ENCODE measurements at places on chromosomes 5 and 9. TPM values are rescaled to one million over a fixed set of nuclear protein-coding genes. Genes with fewer than 3 reads are reported as not detected.
A peak's percentile ranks its signal among the peaks of the same experiment; 100 is the strongest.

- H3K4me1 ChIP-seq: no peaks in the 10 kb centered on the region
- H3K4me3 ChIP-seq: no peak overlapping the region
- H3K36me3 ChIP-seq: no peaks in the 10 kb centered on the region
- H3K27ac ChIP-seq: no peak overlapping the region
Measured at GRCh38 chr5:172713113-172713808, 57.7 kb downstream of the DUSP1 start.

GRCh38 chr9:74742792-74743730, 144.7 kb downstream of the TRPM6 start:
- no peaks in the 10 kb centered on the region for H3K27me3 ChIP-seq
- no peaks in the 10 kb centered on the region for H3K4me1 ChIP-seq
- DNase-seq: peak; percentile 70
- H3K4me3 ChIP-seq: no peak overlapping the region
- H3K36me3 ChIP-seq: no peaks in the 10 kb centered on the region

DNA sequence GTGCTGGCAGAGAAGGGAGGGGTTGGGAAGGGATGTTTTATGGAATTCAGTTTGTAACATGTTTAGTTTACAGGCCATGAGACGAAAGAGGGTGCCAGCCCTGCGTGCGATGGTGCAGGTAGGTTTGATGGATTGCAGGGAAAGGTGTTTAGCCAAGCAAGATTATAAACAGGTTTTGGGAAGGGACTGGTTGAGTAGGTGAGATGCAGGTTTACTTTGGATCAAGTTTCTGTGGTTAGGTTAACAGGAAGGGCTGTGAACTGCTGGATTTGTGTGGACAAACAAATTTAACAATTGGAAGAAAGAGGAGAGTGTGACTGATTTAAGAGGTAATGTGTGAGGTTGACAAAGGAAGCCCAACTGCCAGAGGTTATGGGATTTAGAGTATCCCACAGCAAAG, 32.6 kb upstream of the GPX3 start:
- no peaks in the 10 kb centered on the region for H3K27me3 ChIP-seq
- H3K36me3 ChIP-seq: no peaks in the 10 kb centered on the region
- DNase-seq: no peak

DNA sequence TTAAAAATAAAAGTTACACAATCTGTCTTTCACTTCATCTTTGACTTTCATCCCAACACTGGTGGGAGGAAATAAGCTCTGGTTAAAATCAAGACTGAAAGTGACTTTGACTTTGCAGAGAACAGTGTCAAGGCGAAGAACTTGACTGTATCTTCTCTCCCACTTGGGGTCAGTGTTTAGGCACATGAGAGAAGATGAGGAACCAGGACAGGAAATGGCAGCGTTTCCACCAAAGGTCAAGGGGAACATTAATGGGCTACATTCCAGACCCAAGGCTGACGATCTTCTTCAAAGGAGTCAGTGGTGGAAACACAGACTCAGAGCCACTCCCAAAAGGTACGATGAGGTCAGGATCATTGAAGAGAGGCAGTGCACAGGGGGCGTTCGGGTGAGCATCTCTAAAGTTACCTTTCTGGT, 409.5 kb downstream of the ARHGEF28 start:
- no peak overlapping the region for H3K27ac ChIP-seq
- H3K27me3 ChIP-seq: no peaks in the 10 kb centered on the region
- H3K4me3 ChIP-seq: no peak overlapping the region
- no peaks in the 10 kb centered on the region for H3K36me3 ChIP-seq

DNA sequence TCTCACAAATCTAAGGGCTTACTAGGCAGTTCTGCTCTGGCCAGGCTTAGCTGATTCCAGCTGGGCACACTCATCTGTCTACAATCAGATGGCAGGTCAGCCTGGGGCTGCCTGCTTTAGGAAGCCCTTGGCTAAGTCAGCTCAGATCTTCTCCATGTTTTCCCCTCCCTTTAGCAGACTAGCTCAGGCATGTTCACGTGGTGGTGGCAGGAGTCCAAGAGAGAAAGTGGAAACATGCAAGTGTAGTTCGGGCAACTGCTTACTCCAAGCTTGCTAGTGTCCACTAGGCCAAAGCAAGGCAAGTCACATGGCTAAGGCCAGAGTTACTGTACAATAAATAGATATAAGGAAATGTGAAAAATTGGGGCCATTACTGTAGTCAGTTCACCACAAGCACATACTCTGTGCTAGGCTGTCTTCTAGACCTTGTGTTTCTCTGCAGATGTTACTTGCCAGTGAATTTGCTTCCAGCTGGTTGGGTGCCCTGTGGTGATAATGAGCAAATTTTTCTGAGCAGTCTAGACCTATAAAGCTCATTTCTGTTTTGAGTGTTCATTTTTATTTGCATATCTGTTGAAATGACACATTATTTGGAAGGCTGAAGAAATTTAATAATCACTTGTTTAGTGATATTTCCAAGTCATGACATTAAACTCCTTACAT, 38.3 kb downstream of the RECK start:
- no peaks in the 10 kb centered on the region for H3K27me3 ChIP-seq
- H3K36me3 ChIP-seq: no peaks in the 10 kb centered on the region
- no peak overlapping the region for H3K27ac ChIP-seq
- no peaks in the 10 kb centered on the region for H3K4me1 ChIP-seq

DNA sequence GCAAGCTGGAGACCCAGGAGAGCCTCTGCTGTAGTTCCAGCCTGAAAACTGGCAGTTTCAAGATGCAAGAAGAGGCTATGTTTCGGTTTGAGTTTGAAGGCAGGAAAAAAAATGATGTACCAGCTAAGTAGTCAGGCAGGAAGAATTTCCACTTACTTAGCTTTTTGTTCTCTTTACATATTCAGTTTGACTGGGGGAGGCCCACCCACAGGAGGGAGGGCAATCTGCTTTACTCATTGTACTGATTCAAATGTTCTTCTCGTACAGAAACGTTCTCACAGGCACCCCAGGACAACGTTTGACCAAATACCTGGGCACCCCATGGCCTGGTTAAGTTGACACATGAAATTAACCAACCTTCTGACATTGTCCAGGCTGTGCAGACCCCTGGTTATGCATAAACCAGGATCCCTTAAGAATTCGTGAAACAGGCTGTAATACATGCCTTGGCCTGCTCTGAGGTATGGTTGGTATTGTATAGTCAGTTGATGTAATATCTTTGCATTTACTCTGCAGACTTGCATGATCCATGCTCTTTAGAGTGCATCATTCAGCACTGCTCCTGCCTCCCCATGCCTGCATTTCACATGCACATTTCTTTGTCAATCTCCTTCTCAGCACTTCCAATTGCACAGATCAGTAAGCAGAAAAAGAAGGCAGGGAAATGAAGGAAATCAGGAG, 687.1 kb downstream of the TAF11L14 start:
- no peak overlapping the region for H3K27ac ChIP-seq
- H3K4me1 ChIP-seq: no peaks in the 10 kb centered on the region
- no peak overlapping the region for H3K4me3 ChIP-seq
- no peaks in the 10 kb centered on the region for H3K27me3 ChIP-seq

GRCh38 chr5:52856564-52856963, 68.8 kb downstream of the ITGA1 start:
- H3K27me3 ChIP-seq: no peaks in the 10 kb centered on the region
- DNase-seq: no peak
- H3K36me3 ChIP-seq: no peaks in the 10 kb centered on the region
- no peak overlapping the region for H3K27ac ChIP-seq

DNA sequence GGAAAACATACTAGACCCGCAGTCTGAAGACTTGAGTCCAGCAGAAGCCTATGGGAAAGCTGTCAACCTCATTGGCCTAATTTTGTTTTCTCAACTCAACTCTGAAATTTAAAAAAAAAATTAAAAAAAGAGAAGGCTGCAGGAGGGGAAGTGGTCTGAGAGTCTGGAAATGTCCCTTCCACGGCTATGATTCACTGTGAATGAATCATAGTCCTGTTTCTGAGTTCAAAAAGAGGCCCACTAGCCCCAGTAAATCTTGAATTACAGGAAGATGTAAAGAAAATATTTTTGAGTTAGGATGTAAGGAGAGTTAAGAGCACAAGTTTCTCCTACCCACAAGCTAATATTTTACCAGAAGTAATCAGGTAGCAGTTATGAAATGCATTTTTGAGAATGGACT, 565.5 kb upstream of the DMAC1 start:
- no peak for DNase-seq
- no peaks in the 10 kb centered on the region for H3K36me3 ChIP-seq
- no peak overlapping the region for H3K4me3 ChIP-seq
- H3K27ac ChIP-seq: no peak overlapping the region
- no peaks in the 10 kb centered on the region for H3K27me3 ChIP-seq
- no peaks in the 10 kb centered on the region for H3K4me1 ChIP-seq

DNA sequence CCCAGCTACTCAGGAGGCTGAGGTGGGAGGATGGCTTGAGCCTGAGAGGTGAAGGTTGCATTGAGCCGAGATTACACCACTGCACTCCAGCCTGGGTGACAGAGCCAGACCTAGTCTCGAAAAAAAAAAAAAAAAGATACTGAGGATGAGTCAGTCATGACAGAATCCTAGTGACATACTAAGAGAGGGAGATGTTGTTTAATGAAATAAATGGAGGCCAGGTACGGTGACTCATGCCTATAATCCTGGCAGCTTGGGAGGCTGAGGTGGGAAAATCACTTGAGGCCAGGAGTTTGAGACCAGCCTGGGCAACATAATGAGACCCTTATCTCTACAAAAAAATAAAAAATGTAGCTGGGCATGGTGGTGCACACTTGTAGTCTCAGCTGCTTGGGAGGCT, 107.2 kb downstream of the ZFAND5 start:
- H3K27ac ChIP-seq: no peak overlapping the region
- H3K4me3 ChIP-seq: no peak overlapping the region

DNA sequence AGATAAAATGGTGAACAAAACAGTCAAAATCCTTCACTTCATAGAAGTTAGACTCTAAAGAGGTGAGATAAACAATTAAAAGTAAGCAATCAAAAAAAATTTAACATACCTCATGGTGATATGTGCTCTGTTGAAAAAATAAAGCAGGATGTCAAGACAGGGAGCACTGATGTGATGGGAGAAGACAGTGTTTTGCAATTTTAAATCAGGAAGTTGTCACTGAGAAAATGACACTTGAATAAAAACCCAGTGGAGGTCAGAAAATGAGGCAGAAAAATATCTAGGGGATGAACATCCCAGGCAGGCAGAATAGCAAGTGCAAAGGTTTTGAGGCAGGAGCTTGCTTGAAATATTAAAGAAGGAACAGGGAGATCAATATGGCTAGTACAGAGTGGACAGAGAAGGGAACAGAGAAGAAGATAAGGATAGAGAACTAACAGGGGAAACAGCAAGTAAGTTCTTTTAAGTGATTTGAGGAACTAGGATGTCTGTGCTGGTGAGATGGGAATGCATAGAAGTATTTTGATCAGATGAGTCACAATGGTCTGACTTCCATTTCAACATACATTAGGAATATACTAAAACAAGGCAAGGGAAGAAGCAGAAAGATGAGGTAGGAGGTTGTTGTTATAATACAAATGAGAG, 130.4 kb downstream of the CHSY3 start:
- no peak overlapping the region for H3K27ac ChIP-seq
- no peak for DNase-seq
- H3K4me3 ChIP-seq: no peak overlapping the region
- H3K27me3 ChIP-seq: no peaks in the 10 kb centered on the region

GRCh38 chr5:137836997-137837396, 30.7 kb upstream of the MYOT start:
- DNase-seq: no peak
- peak overlapping the region; percentile 2 for H3K4me3 ChIP-seq
- H3K36me3 ChIP-seq: no peaks in the 10 kb centered on the region
- H3K4me1 ChIP-seq: peaks cover 20% of the 10 kb centered on the region
- H3K27ac ChIP-seq: no peak overlapping the region

DNA sequence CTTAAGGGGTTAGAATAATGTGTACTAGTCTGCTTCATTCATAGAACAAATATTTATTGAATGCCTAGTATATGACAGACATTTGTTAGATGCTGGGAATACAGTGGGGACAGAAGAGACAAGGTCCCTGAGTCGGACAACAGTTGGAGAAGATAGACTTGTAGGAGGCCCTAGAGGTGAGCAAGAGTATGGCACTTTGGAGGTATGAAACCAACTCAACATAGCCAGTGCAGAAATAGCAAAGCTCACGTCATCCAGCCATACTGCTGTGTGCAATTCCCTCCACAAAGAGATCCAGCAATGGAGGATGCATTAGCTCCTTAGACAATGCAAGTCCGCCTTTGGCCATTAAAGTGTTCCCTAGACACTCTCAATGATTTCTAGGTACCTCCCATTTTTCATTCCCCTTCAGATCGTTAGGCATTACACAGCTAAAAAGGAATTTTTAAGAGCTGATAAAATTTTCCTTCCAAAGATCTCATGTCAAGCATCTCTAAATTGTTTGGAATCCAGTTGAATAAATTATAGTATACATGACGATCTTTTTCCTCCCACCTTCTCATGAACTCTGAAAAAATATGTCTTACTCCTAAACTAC, 1949.6 kb upstream of the WWC1 start:
- DNase-seq: no peak
- peak overlapping the region; percentile 69 for H3K27ac ChIP-seq
- H3K36me3 ChIP-seq: no peaks in the 10 kb centered on the region
- H3K27me3 ChIP-seq: no peaks in the 10 kb centered on the region
- peaks cover 2% of the 10 kb centered on the region for H3K4me1 ChIP-seq
- H3K4me3 ChIP-seq: no peak overlapping the region

- no peaks in the 10 kb centered on the region for H3K27me3 ChIP-seq
- no peaks in the 10 kb centered on the region for H3K36me3 ChIP-seq
- no peaks in the 10 kb centered on the region for H3K4me1 ChIP-seq
Measured at GRCh38 chr9:78049484-78049883, 17.9 kb upstream of the GNAQ start.

GRCh38 chr5:148427370-148428042, 43.7 kb downstream of the FBXO38 start:
- H3K4me3 ChIP-seq: no peak overlapping the region
- DNase-seq: peak; percentile 57
- no peak overlapping the region for H3K27ac ChIP-seq
- no peaks in the 10 kb centered on the region for H3K4me1 ChIP-seq

The PPP3R2 gene
- not detected for total RNA-seq

The PCDHGB3 gene
- 3.4 TPM for total RNA-seq

The CYLC2 gene
- not detected for total RNA-seq

The ESM1 gene
- not detected for total RNA-seq

The LIFR gene
- total RNA-seq: 54.2 TPM

The IL17B gene
- not detected for total RNA-seq

The SH3GL2 gene
- 2.1 TPM for total RNA-seq

The ROR2 gene
- 122 TPM for total RNA-seq

The DIRAS2 gene
- total RNA-seq: 0.05 TPM

The DBH gene
- not detected for total RNA-seq

Data from endodermal cell (in vitro differentiated cells).